Common myeloid progenitor, CD34-positive (primary cell): ENCODE measurements at places on chromosomes 12 and 14.

GRCh38 chr14:92122351-92122677 is 545 bp downstream of the CPSF2 start:
- DNase-seq: peak; percentile 55

- DNase-seq: no peak
Measured at GRCh38 chr14:20428802-20429201, 7.2 kb downstream of the KLHL33 start.

DNA sequence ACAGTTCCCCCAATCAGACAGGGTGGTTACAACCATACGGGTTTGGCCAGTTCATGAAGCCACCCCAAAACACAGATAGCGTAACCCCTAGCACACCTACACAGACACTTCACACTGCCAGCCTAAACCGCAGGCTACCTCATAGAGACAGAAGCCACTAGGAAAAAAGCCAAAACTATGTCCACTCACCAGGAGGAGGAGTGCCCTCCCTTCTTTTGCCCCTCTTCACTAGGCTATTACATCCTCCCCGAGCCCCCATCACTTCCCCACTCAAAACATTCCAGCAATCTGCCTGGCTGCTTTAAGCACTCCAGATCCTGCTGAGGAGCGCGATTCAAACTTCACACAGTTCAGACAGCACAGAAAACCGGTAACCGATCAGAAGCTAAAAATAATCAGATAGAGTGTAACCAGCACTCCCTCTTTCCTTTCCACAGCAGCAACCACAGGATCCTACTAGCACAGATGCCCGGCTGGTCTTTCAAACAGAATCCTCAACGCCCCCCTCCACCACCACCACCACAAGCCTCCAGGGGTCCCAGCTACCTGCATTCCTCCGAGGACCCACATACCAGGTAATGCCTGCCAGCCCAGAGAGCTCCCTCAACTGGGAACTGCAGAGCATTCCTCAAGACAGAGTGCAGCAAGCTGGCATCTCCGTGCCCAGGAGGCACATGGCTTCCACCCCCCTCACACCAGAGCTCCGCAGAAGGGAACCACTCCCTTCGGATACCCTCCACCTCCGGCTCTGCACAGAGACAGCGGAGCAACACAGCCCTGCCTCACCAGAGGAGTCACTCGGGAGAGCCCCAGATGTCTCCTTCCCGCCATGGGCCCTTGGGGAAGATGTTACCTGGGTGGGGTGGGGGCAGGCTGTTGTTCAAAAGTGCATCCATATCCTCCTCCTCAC is 1.5 kb downstream of the CHD4 start:
- no peak for DNase-seq

- DNase-seq: no peak
Measured at GRCh38 chr12:128814411-128815261, 9.1 kb downstream of the SLC15A4 start.

DNA sequence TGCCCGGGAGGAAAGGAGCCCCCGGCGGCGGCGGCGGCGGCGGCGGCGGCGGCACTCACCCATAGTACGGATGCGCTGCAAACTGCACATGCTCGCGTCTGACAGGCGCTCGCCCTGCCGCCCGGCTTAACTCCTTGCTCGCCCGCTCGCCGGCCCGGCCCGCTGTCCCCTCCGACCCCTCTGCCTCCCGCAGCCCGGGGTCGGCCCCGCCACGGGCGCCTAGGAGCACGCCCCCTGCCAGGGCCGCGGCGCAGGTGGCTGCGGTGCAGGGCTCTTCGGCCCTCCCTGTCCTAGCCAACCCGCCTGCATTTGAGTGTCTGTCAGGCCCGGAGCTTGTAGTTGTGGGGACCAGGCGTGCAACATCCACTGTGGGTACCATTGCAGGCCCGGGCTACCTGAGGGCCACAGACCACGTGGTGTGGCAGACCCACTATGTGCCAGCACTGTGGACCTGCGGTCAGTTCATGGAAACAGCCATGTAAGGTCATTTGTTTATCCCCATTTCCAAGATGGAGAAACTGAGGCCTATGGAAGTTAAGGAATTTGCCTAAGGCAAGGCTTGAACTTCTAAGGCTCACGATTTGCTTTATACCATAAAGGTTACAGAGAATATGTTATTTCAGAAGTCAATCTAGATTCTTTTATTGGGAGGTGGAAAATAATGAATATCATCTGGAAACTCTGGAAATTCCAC is 17.6 kb upstream of the PLEKHH1 start:
- peak; percentile 29 for DNase-seq

GRCh38 chr14:21993070-21993469 is 319.5 kb upstream of the OR4E1 start:
- no peak for DNase-seq

- DNase-seq: peak; percentile 45
Measured at GRCh38 chr12:92158796-92159439, 13.3 kb upstream of the BTG1 start.

DNA sequence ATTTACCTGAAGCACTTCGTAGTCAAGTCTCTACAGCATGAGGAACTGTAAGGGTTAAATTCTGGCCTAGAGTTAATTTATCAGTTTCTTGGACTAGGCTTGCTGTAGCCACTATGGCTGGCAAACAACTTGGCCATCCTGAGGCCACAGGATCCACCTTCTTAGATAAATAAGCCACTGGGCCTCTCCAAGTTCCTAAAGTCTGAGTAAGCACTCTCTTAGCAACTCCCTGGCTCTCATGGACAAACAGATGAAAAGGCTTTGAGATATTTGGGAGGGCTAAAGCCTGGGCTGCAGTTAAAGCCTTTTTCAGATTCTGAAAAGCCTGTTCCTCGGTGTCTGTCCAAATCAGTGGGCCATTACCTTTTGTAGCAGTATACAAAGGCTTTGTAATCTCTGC is 675.0 kb downstream of the TMEM121 start:
- no peak for DNase-seq

DNA sequence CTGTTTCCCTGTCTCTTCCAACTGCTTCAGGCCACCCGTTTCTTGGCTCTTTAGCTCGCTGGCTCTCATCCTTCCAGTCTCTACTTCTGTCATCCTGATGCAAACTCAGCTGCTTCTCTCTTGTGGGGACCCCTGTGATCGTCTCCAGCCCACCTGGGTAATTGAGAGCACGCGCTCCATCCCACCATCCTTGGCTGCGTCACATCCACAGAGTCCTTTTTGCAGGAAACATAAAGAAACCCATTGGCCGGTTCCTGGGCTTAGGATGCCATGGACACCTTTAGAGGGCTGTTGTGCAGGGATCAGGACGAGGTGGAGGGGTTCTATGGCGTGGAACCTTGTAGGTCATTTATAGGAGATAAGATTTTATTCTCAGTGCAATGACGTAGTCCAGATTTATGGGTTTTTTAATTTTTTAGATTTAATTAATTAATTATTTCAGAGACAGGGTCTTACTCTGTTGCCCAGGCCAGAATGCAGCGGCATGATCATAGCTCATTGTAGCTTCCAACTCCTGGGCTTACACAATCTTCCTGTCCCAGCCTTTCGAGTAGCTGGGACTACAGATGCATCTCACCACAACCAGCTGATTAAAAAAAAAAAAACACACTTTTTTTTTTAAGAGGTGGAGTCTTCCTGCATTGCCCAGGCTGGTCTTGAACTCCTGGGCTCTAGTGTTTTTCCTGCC is 82.6 kb downstream of the CCDC92 start:
- DNase-seq: no peak

DNA sequence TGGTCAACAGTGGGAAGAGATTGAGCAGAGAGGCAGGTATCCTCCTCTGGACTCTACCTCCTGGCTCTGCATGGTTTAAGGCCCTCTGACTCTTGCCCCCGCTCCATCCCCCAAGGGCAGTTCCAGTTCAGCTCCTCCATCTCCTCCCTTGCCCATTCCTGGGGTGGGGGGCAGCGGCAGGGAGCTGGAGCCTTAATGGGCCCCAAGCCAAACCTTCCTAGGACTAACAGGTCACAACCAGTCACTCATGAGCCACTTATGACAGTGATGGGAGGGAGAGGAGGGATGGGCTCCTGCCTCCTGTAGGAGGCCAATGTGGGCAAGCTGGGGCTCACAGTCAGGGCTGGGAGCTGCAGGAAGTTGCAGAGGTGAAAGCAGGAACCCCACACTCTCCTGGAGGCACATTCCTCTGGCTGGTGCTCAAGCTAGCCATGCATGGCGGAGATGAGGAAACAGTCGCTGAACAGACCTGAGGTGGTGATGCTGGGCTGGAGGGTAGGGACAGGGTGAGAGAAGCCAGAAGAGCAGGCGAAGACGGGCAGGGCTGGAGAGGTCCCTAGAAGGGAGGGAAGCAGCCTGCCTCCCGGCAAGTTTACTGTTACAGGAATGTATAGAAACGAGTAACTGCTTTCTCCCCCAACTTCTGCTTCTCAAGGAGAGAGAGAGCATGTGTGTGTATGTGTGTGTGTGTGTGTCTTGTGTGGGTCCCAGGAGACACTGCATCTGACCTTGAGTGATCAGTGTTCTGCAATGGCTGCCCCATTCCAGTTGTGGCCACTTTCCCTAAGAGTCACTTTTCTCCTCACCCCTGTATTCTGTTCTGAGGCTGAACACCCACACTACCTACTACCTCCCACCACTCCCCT is 5.0 kb upstream of the RAPGEF3 start:
- DNase-seq: peak; percentile 34

DNA sequence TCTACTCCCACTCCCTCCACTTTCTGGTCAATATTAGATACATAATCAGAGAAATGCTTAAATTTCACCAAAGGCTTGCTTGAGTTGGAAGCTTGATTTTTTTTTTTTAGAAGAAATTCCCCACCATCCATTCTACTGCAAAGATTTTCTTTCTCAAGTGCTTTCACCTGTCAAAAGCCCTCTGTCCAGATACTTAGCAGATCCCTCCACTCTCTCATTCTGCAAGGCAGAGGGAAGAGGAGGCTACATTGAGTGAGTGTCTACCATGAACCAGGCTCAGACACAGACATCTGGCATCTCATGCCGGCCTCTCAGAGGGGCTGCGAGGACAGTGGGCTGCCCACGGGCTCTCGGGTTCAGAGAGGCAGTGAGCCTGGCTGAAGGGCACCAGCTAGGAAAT is 127.6 kb upstream of the GSC start:
- DNase-seq: no peak

- peak; percentile 38 for DNase-seq
Measured at GRCh38 chr14:63632932-63633514, 8.6 kb downstream of the WDR89 start.

DNA sequence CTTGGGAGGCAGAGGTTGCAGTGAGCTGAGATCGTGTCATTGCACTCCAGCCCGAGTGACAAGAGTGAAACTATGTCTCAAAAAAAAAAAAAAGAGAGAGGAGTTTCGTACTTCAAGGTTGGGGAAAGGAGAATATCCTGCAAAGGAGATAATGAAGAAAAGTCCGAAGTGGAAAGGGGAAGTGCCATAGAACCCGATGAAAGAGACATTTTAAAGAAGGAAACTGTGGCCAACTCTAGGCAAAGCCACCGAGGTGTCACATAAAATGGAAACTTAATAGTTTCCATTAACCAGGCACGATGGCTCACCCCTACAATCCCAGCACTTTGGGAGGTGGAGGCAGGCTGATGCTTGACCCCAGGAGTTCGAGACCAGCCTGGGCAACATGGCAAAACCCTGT is 15.0 kb upstream of the LTBP2 start:
- peak; percentile 82 for DNase-seq

DNA sequence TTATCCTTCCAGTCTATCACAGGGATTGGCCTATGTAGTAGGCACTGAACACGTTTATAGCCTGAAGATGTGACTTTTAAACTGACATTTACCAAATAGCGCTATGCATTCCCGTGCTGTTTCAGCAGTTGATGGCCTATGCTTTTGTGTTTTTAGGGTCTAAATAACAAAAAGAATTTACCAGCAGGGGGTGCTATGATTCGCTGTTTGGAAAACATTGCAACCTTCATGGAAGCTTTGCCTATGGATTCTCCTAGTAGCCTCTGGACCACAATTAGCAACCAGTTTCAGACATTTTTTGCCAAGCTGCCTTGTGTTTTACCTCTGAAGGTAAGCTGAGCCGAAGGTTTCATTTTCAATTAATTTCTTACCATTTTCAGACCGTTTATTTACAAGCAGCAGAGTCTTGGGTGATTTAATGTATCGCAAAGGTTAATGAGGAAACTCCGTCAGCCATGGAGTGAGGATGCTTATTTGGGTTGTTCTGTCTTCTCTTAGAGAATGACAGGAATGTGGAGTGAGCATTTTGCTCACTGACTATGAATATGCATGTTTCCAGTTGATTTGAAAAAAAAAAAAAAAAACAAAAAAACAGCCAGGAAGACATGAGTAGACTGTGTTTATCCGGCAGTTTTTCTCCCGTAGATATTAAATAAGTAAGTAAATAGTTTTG is 133.1 kb downstream of the PRIMA1 start:
- DNase-seq: peak; percentile 59

GRCh38 chr12:13666806-13667205 is 314.6 kb downstream of the GRIN2B start:
- DNase-seq: no peak

DNA sequence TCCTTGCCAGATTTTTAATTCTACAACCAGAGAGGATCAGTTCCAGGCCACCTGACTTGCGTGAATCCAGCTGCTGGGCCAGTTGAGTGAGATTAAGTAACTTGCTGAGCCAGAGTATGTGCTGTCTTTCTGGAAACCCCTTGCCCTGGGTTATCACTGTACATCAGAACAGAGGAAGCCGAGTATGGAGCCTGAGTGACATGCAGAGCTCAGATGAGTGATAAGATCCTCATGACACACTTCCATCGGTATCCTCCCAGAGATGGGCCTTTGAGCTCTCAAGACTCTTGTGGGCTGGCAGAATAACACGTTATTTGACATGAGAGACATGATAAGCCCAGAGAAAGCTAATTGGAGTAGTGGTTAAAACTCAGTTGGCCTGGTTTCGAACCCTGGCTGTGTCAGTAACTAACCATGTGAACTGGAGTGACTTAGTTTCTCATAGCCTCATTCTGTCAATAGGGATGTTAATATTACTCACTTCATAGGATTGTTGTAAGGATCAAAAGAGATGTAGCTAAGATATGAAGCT is 388.1 kb downstream of the ZFP36L1 start:
- no peak for DNase-seq

GRCh38 chr12:80059102-80059501 is 40.2 kb upstream of the OTOGL start:
- no peak for DNase-seq

- DNase-seq: no peak
Measured at GRCh38 chr14:99574099-99574880, 29.7 kb downstream of the CCDC85C start.

DNA sequence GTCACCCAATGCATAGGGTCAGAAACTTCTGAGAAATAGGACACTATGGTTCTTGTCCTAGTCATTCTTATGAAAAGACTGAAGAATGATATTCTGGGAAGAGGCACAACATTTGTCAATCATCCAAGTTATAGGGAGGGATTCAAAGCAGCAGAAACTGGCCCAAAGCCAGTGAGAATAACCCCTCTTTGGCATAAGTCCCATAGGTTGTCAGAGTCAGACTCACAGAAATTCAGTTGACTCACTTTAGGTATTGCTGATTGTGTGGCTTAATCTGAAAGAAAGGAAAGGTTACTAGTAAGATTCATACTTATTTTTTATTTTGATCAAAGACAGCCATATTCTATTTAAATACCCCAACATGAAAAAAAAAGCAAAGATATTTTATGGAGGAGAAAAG is 151.0 kb downstream of the SRGAP1 start:
- no peak for DNase-seq

DNA sequence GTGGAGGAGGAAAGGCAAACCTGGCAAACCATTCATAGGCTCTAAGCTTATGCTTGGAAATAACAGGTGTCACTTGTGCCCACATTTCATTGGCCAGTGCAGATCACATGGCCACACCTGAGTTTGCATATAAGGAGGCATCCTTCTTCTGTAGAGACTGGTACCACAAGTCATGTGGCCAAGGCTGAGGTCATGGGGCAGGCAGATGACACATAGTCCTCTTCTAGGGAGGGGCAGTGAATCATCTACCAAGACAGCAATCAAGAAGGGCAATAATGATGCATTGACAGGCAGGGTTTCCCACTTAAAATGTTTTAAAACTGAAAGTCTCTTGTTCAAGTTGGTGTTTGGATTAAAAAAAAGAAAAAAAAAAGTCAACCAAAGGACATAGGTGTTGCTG is 77.3 kb downstream of the DAAM1 start:
- no peak for DNase-seq
